Mammary microvascular endothelial cell (primary cell): ENCODE measurements at places on chromosomes 5 and 9. TPM values are rescaled to one million over a fixed set of nuclear protein-coding genes. Genes with fewer than 3 reads are reported as not detected.

Gene TRIM36
- 1.5 and 1.7 TPM in 2 replicates for total RNA-seq

Gene SNX2
- total RNA-seq: 36.8 and 38.8 TPM in 2 replicates

Gene GALT
- total RNA-seq: 17.2 and 18.5 TPM in 2 replicates

Gene SEC16A
- total RNA-seq: 36.9 and 37.8 TPM in 2 replicates

Gene RASEF
- under 0.01 TPM in 1 of 2 replicates, not detected in the other for total RNA-seq

Gene FOXD4L4
- total RNA-seq: not detected in 2 replicates
